ENCODE measurements at places on chromosomes 7 and 10.
A peak's percentile ranks its signal among the peaks of the same experiment; 100 is the strongest.

GRCh38 chr10:79242620-79243152 is 104.6 kb upstream of the PPIF start:
- DNase-seq = peak; percentile 69

GRCh38 chr7:570801-571070 is 51.1 kb upstream of the PDGFA start:
- DNase-seq = no peak

DNA sequence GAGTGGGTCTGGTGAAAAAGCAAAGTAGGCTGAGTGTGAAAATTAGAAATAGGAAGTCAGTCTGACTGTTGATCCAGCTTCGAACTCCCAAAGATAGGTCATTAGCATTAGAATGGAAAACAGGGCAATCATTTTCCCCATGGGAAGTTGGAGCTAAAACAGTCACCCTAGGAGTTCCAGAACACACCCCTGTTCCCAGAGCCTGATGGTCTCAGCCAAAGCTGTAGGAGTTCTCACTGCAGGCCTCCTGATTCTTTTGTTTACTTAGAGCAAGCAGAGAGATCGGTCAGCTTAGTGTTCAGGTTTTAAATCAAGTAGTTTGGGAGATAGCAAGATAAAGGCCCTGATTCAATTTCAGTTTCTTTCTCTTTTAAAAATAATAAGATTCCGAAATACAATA is 28.8 kb upstream of the JCAD start:
- no peak for DNase-seq

GRCh38 chr7:92622685-92623084 is 32.5 kb upstream of the FAM133B start:
- no peak for DNase-seq

- DNase-seq = peak; percentile 14
These were observed 41.9 kb downstream of the PDGFA start for GRCh38 chr7:477626-478220.

- no peak for DNase-seq
These were observed 357.8 kb upstream of the C7orf33 start for GRCh38 chr7:148232784-148233183.

GRCh38 chr7:140643416-140643815 is 2.8 kb upstream of the DENND2A start:
- peak; percentile 46 for DNase-seq

DNA sequence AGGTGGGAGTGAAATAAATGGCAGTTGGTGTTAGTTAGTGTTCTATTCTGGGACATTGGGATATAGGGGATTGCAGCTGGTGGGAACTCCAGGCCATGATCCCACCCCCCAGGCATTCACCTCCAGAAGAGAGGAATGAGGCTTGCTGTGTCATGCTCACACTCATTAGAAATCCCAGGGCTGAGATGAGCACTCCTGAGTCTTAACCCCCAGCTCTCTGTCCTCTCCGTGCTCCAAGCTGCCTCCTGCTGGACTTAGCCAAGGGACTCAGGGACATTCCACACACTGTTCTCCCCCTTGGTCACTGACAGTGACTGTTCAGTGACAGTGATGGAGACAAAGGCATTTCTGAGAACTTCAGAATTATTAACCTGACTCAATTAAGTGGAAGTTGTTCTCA is 21.5 kb downstream of the CYP26A1 start:
- no peak for DNase-seq

DNA sequence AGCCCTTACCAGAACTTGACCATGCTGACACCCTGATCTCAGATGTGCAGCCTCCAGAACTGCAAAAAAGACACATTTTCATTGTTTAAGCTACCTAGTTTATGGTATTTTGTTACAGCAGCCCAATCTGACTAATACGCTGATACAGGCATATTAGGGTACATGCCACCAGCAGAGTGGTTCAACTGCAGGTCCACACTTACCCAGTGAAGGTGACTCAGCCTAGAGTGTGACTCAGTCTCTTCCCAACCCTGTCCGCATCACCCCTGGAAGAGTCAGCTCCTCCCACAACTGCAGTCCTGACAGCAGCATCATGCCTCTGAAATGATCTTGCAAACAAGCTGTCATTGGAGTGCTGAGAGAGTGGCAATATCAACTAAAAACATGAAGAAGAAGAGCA is 30.8 kb upstream of the GOT1 start:
- no peak for DNase-seq

- no peak for DNase-seq
These were observed 92.5 kb downstream of the TRIL start for GRCh38 chr7:28865601-28866144.

GRCh38 chr7:73509463-73509862 is 12.6 kb downstream of the BAZ1B start:
- no peak for DNase-seq

GRCh38 chr10:63069318-63069717 is 63.8 kb upstream of the NRBF2 start:
- DNase-seq = no peak

DNA sequence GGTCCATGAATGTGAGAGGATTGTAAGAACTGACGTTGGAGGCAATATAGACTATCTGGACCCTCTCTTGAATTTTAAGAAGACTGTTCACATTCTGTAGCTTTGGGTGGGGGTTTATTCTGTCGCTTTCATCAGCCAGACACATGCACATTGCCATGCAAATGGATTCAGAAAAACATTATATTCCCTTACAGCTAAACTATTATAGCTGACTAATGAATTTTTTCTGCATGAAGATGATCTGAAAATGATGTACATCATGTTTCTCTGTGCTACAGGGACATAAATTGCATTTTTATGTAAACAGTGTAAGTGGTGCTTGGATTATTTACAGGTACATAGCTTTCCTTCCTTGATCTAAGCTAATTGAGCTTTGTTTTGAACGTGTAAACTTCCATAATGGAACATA is 1.5 kb downstream of the MET start:
- no peak for DNase-seq

DNA sequence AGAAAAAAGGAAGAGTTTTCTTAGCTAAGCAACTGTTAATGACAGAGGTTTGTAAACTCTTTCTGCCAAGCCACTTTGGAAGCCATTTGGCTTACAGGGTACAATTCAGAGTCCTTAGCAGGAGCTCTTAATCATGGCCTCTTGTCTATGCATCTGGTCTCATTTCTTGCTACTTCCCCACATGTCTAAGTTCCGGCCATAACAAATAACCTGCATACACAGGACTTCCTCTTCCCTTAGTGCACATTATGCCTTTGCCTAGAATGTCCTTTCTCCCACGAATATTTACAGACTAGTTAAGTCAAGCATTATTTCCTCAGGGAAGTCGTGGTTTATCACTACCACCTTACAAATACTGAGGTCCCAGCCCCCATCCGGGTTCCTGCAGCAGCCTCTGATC is 8.6 kb upstream of the UPF2 start:
- no peak for DNase-seq

- no peak for DNase-seq
These were observed 19.8 kb upstream of the C10orf67 start for GRCh38 chr10:23364378-23364777.

DNA sequence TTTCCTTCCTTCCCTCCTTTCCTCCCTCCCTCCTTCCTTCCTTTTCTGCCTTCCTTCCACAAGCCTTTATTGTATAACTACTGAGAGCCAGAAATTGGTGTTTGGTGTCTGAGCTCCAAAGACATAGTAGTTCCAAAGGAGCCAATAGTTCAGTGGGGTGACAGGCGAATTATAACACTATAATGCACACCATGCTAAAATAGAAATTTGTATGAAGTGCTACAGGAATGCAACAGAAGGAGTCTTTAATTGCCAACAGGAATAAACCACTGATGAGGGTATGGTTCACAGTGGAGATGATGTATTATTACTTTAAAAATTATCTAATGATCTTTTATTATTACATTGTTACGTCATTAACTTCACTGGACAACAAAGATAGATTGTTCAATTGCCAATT is 158.8 kb upstream of the SP8 start:
- no peak for DNase-seq

- DNase-seq = no peak
These were observed 197.4 kb downstream of the ELMO1 start for GRCh38 chr7:37251222-37251621.

- no peak for DNase-seq
These were observed 12.1 kb downstream of the ENTPD7 start for GRCh38 chr10:99671386-99671785.

- peak; percentile 69 for DNase-seq
These were observed 1.1 kb upstream of the PWWP2B start for GRCh38 chr10:132395704-132396493.

- DNase-seq = no peak
These were observed 118.4 kb downstream of the PLPP4 start for GRCh38 chr10:120575411-120575810.

GRCh38 chr10:6069081-6069931 is 7.1 kb upstream of the IL2RA start:
- DNase-seq = no peak
